ENCODE measurements at places on chromosomes 5 and 9. TPM values are rescaled to one million over a fixed set of nuclear protein-coding genes. Genes with fewer than 3 reads are reported as not detected.

GSN gene
- 254 TPM for total RNA-seq

SPATA31A7 gene
- total RNA-seq = not detected

IL4 gene
- not detected for total RNA-seq

SURF4 gene
- total RNA-seq = 403 TPM

SPAAR gene
- total RNA-seq = not detected

GARIN3 gene
- total RNA-seq = not detected

GZMA gene
- not detected for total RNA-seq

LHX6 gene
- not detected for total RNA-seq

PAXX gene
- 9.9 TPM for total RNA-seq

CSF1R gene
- under 0.01 TPM for total RNA-seq

SH3PXD2B gene
- 32.2 TPM for total RNA-seq

FAT2 gene
- total RNA-seq = not detected

PCA3 gene
- total RNA-seq = not detected

CHSY3 gene
- total RNA-seq = 9.9 TPM

KCNV2 gene
- total RNA-seq = not detected
